CD4-positive, alpha-beta T cell treated with Interleukin-1 beta for 1 hour (primary cell): ENCODE measurements at places on chromosomes 12 and 14.

GRCh38 chr12:53776872-53777271 is 25.1 kb upstream of the CISTR start:
- no peak for DNase-seq

GRCh38 chr12:94308612-94309011 is 151.1 kb downstream of the CEP83 start:
- no peak for DNase-seq

GRCh38 chr12:89417246-89417977 is 65.1 kb upstream of the DUSP6 start:
- no peak for DNase-seq

- DNase-seq, result peak; percentile 43
These were observed 22.3 kb downstream of the PLEKHG3 start for GRCh38 chr14:64726585-64726890.

- no peak for DNase-seq
These were observed 20.2 kb downstream of the TMX1 start for GRCh38 chr14:51260225-51260624.

DNA sequence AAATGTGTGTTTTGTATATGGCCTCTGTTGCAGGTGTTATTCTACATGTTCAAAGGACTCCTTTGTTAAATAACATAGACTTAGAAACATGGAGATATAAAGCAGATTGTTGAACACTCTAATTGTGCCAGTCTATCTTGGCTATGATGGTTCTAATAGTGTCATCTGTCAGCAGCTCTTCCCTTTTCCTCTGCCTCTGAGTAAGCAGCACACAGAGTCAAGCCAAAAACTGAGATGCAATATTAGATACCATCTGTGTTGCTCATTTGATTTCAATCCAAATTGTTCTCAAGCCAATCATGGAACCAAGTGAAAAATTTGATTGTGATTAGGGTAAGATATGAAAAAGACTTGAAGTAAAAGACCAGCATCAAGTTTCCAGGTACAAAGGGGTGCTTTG is 871.1 kb upstream of the MGAT4C start:
- DNase-seq, result no peak

- DNase-seq, result no peak
These were observed 2.5 kb downstream of the ZBTB42 start for GRCh38 chr14:104803280-104803911.

GRCh38 chr12:26817183-26817591 is 15.8 kb downstream of the ITPR2 start:
- DNase-seq, result no peak

DNA sequence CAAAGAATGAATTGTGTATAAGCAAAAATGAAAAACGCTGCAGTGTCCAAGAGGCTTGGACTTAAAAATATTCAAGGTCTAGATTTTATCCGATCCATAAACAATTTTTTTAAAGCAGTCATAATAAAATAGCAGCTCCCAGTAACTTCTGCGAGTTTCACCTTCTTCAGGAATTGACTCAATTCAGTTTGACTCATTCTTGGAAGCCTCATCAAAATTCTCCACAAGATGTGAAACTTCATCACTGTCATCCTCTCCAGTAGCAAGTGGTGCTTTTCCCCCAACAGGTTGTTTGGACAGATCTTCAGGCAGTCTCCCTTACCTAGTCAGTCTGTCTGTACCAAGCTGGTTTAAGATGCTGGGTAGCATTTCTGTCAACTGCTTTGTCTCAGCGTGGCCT is 93.5 kb upstream of the FOXG1 start:
- no peak for DNase-seq

- DNase-seq, result no peak
These were observed 197.1 kb downstream of the RGS6 start for GRCh38 chr14:72129291-72129690.

GRCh38 chr14:86782092-86782580 is 1210.8 kb downstream of the GALC start:
- no peak for DNase-seq

- DNase-seq, result peak; percentile 5
These were observed 39.6 kb downstream of the GPATCH2L start for GRCh38 chr14:76191297-76191696.
